Non-pigmented ciliary epithelial cell (primary cell): ENCODE measurements at places on chromosomes 6 and 20.

DNA sequence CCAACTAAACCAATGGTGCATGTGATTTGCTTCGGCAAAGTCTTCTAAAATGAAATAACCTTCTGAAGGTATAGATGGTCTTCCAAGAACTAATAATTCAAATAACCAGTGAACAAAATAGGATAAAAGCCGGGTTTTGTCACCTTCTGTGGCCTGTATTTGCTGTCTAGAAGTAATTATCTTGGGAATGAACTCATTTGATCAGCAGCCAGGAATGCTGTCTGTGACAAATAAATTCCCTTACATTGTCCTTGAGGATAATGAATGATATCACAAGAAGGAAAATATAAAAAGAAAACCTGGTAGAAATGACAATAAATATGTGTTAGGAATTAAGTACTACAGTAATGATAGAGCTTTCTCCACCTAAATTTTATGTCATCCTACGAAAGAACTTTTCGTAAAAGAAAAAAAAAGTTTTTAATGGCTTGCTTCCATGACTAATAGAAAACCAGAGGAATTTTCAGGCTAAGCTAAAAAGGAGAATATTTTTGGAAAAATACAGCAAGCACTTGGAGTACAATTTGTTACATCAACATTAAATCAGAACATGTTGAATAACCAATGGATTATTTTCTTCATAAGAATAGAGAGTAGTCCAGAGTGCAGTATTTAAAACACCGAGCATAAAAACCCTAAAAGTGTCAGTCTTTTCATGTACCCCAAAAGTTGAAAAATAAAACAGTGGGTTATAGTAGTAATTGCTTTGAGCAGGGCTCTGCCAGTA lies 247.7 kb downstream of the TBC1D7 start:
- no peak for DNase-seq

- DNase-seq: no peak
Observed at GRCh38 chr6:166253778-166254204, 54.4 kb downstream of the PRR18 start.

GRCh38 chr20:22511943-22512910 lies 72.1 kb downstream of the FOXA2 start:
- DNase-seq: no peak

- DNase-seq: no peak
Observed at GRCh38 chr6:25354078-25354932, 75.1 kb downstream of the CARMIL1 start.

GRCh38 chr20:32569018-32569379 lies 16.1 kb downstream of the NOL4L start:
- no peak for DNase-seq

- no peak for DNase-seq
Observed at GRCh38 chr6:3779574-3779849, 28.0 kb upstream of the PXDC1 start.

GRCh38 chr20:47278907-47279348 lies 77.6 kb downstream of the ZMYND8 start:
- no peak for DNase-seq

GRCh38 chr20:23879811-23880374 lies 345 bp upstream of the CST5 start:
- peak; percentile 8 for DNase-seq

DNA sequence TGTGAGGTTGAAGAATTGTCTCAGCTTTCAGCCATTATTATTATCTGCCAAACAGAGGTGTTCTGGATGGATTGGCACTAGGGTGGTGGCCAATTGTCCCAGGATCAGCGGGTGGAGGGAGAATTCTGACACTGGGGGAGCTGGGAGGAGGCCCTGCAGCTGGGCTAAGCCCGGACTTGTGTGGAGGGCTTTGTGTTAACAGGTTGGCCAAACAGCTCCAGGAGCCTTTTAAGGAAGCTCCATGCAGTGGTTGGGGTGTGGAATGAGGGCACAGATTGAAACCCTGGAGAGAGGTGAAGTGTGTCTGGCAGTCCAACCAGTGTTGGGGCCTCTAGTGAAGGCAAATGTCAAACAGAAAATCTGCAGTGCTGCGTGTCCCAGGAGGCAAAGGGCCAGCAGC lies 135.8 kb downstream of the IMPG1 start:
- DNase-seq: no peak

DNA sequence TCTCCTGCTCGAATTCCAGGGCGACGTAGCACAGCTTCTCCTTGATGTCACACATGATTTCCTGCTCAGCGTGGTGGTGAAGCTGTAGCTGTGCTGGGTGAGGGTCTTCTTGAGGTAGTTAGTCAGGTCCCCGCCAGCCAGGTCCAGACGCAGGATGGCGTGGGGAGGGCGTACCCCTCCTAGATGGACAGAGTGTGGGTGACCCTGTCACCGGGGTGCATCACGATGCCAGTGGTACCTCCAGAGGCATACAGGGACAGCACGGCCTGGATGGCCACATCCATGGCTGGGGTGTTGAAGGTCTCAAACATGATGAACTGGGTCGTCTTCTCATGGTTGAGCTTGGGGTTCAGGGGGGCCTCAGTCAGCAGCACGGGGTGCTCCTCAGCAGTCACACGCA lies 110.2 kb upstream of the CNR1 start:
- DNase-seq: no peak

DNA sequence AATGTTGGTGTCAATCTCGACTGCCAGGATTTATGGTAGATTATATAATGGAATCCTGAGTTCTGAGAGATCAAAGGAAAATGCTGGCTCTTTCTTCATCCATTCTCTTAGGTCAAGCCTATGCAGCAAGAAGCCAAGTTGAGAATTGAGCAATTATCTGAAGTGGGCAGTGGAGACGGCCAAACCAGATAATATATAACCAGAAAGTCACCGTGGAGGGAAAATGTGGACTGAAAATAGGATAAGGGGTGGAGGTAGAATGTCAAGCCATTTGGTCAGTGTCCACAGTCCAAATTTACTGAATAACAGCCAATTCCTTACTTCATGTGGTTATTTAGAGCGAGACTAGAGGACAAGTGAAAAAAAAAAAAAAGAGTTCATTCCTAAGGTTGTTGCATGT lies 107.8 kb upstream of the ESR1 start:
- no peak for DNase-seq
